ENCODE measurements at places on chromosomes 16 and 17.

DNA sequence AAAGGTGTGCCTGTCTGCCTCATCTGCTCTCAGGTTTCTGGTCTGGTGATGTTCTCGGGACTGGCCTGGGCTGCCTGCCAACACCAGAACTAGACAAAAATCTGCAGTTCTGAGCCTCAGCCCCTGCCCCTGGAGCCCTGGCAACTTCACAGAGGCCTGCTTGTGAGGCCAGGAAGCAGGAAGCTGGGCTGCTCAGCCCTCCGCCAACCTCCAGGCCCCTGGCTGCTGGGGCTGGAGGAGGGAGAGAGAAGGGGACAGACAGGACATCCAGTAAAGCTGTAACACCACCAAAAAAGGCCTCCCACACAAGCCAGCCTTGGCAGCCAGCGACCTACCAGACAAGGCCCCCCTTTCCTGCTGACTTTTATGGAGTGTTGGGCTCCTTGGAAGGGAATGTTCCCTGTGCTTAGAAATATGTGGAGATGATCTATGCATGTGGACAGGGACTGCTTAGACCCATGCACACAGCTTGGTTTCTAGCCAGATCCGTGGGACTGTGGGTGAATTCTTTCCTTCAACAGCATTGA, 157.6 kb downstream of the XYLT1 start:
- DNase-seq = no peak

DNA sequence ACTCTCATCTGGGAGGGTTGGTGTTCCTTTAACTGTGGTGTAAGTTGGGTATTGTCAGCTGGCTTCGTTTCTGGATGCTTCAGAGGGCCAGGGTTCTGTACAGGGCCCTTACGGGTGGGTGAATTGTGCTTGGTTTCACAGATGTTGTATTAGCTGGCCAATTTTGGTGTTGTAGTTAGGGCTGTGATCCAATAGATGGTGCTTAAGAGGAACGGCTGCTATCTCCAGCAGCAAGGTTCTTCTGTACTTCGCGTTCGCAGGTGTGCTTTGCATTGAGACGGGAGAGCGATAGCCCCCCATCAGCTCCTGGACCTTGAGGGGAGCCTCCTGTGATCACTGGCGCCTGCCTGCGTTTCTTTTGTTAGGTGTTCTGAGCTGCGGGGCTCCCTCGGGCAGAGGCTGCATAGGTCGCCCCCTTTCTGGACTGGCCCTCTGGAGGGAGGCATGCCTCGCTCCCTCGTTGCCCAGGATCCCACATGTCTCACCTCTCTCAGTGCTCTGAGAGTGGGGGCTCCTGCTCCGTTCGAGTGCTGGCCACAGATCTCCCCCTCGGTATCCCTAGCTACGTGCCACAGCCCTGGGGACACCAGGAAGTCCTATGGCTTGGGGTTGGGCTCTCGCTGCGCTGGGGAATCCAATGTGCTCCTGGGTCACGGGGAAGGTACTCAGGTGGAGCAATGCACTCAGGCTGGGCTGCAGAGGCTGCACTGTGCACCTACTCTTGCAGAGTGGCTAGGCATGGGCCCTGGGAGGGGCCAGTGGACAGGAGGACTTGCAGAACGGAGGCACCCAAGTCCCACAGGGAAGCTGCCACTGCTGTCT, 837 bp upstream of the PRDM7 start:
- DNase-seq = no peak

- DNase-seq = no peak
Measured at GRCh38 chr16:2592786-2593185, 55.0 kb downstream of the PDPK1 start.

DNA sequence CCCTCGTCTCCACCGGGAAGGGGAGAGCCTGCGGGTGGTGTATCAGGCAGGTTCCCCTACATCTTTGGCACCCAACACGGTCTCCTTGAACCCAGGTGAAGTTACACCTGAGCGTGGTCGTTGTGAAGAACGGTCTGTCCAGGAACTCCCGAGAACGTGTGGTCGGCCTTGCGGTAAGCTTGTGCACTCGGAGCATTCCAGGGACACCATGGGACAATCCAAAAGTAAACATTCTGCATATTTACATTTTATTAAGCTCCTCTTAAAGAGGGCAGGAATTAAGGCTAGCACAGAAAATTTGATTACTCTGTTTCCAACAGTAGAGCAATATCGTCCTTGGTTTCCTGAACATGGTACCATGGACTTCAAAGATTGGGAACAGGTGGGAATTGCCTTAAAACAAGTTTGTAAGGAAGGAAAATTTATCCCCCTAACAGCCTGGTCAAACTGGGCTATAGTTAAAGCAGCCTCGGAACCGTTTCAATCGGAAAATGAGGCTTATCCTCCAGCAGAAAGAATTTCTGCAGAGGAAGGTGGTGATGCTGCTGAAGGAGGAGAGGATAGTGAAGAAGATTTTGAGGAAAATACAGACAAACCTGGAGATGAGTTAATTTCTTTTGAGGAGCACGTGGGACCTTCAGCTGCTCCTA, 18.2 kb downstream of the ALOX15B start:
- no peak for DNase-seq

- DNase-seq = no peak
Measured at GRCh38 chr17:76136276-76137000, 4.6 kb downstream of the FOXJ1 start.

- peak; percentile 93 for DNase-seq
Measured at GRCh38 chr17:42276359-42276608, at the start of gene STAT5B. Gene STAT5B, minus strand, starts transcription at chr17:42276391. Its CDS starts 44,264 bp downstream, at chr17:42232127.

DNA sequence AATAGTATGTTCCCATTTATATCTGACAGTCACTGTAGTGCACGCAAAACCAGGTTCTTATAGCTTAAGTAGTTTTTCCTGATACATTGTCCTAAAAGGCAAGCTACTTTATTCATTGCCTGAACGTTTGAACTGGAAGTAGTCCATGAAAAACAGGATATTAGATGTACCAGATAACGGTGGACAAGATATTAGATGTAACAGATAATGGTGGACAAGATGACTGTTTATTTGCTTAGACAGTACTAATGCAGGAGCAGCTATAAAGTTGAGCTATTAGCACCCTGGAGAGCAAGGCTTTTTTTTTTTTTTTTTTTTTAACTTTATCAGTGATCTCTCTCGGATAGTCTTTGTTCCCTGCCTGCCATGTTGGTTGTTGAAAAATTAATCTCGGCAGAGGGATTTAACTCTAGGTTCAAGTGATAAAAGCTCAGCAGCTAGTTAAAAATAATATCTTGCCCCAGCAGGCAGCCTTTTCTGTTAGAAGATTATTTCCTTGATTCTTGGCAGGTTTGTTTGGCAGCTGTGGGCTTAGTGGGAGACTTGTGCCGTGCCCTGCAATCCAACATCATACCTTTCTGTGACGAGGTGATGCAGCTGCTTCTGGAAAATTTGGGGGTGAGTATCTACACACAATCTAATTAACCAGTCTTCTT, 17.3 kb upstream of the TBKBP1 start:
- DNase-seq = no peak

DNA sequence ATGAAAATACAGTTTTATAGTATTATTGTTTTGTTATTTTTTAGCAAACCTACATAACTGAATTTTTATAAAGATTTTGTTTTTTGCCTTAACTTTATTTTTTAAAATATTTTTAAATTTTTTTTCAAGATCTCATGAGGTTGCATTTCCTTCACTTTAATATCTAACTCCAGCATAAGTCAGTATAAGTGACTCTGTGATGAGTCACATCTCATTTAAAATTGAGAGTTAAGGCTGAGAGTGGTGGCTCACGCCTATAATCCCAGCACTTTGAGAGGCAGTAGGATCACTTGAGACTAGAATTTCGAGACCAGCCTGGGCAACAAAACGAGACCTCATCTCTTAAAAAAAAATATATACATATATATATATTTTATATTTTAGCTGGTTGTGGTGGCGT, 44.0 kb downstream of the NLK start:
- DNase-seq = no peak

DNA sequence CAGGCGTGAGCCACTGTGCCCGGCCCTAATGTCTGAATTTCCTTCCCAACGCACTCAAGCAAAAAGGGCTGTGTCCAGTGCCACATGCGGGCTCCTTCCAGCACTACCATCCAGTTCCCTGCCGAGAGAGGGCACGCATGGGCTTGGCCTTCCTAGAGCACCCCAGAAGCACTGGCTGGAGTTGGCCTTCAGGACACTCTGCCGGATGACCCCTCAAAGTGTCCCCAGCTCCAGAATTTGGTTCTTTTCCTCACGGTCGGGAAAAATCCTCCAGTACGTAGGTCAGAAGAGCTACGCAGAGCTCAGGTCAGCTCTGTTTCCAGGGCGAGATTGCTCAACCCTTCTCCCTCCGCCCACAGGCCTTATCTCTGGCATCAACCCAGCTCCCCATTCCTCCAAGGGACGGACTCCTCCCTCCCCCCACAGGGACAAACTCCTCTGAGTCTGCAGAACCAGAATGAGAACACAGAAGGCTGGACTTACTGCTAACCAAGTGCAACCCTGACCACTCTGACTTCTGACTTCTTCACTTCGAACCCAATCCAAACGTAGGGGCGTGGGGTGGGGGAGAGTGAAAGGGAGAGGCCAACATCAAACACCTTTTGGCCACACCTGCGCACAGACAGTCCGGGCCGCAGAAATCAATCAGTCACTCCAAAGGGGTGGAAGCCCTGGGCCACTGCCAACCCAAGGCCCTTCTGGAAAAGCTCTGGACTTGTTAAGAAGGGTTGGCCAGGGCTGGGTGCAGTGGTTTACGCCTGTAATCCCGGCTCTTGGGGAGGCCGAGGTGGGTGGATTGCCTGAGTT, 3.6 kb downstream of the CDC42EP4 start:
- DNase-seq = peak; percentile 75

- DNase-seq = no peak
Measured at GRCh38 chr17:5282642-5283217, 646 bp downstream of the RABEP1 start.

- peak; percentile 35 for DNase-seq
Measured at GRCh38 chr17:35170968-35171771, 23.0 kb downstream of the SLC35G3 start.

DNA sequence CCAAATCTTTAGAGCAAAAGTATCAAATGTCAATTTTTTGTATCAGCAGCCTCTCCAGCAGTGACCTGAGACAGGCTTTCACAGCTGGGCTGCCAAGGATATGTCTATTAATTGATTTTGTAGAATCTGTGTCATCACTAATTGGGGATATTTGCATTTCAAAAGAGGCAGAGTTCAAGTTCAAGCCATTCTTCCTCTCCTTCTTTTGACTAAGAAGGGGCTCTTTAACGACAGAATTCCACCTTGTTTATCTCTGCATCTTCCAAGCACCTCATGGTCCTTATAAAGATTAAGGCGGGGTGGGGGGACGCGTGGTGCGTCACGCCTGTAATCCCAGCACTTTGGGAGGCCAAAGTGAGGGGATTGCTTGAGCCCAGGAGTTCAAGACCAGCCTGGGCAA, 15.2 kb upstream of the BHLHA9 start:
- DNase-seq = no peak

- peak; percentile 37 for DNase-seq
Measured at GRCh38 chr17:19288453-19288852, 51.3 kb downstream of the EPN2 start.

DNA sequence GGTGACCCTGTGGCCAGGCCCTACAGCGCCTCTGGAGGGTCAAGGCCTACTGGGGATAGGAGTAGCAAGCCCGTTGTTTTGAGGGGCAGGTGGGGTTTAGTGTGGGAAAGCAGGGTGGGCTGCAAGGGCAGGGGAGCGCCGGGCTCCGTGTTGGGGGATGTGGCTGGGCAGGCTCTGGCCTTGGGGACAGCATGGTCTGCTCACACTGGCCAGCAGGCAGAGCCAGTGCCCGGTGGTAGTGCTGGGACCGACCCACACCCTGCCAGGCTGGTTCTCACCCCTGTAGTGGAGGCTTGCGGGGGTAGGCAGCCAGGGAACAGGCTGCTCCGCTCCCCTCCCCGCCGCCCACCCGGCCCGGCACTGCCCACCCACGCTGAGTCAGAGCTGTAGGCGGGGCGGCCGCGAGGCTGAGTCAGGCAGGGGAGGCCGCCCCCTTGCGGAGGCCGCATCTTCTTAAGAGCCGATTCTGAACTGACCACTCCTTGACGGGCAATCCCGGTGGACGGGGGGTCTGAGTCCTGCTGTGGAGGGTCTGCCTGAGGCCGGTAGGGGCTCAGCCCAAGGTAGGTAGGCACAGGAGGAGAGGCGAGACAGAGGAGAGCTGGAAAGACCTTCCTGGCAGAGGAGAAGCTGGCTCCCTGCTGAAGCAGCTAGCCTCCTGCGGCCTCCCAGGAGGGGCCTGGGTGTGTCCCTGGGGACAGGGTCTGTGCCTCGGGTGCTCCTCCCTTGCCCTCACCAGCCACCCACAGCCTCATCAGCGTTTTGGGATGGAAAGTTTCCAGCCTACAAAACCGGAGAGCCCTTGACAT, 62.4 kb downstream of the BAIAP2 start:
- peak; percentile 92 for DNase-seq

- peak; percentile 64 for DNase-seq
Measured at GRCh38 chr16:48366165-48367093, 18.8 kb downstream of the SIAH1 start.

DNA sequence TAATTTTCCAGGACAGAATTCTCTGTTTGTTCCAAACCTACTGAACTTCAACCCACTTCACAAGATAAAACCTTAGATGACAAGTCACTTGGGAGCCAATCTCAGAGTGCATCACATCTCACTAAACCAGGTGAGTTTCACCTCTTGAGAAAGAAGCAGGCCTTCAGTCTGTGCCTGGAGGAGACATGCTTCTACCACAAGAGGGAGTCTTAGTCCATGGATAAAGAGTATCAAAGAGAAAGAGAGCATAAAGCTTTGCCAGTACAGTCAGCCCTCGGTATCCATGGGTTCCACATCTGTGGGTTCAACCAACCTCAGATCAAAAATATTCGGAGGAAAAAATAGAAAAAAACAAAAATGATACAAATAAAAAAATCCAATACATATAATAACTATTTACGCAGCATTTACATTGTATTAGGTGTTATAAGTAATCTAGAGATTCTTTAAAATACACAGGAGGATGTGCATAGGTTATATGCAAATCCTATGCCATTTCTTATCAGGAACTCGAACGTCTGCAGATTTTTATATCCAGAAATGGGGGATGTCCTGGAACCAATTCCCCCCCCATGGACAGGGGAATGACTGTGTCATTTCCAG, 37.7 kb downstream of the DUSP14 start:
- peak; percentile 51 for DNase-seq

DNA sequence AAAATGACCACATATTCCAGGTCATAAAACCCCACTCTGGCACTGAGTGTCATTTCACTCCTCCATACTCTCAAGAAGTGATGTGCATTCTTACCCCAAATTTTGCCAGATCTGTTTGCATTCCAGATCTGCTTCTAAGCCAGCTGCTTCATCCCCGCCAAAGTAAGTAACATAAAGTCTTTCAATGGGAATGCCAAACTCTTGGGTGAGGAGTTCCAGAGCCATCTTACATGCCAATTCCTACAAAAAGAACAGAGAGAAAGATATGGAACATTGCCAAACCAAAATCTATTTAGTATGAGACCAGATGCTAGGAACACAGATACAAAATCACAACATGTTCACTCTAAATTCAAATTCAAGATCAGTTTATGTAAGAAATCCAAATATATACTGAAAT, 12.9 kb downstream of the AARS1 start:
- DNase-seq = no peak

- DNase-seq = no peak
Measured at GRCh38 chr17:42438600-42439567, 15.8 kb upstream of the CAVIN1 start.

- no peak for DNase-seq
Measured at GRCh38 chr17:72984926-72985325, 107.6 kb downstream of the SLC39A11 start.

GRCh38 chr17:48843187-48843900, 12.5 kb downstream of the CALCOCO2 start:
- DNase-seq = no peak

- no peak for DNase-seq
Measured at GRCh38 chr16:66175636-66176035, 190.9 kb upstream of the CDH5 start.

Data from AG08396 (cell line).